NT2/D1 (cell line): ENCODE measurements at places on chromosomes 4 and X.

DNA sequence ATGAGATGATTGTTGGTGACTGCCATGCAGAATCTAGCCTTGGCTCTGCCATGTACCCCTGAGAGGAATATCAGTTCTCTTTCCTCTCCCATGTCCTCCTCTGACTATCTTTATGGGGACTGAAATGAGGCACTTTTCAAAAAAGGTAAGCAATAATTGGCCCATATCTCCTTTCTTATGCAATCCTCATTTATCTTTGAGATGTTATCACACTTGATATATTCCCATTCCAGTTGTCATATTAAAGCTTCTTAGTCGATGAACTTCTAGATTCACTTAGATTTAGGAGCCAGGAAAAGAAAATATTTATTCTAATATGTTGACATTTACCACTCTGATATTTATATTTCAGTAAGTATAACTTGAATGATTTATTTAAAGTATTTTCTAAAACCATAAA, 55.3 kb upstream of the CXCL8 start:
- no peak for DNase-seq

DNA sequence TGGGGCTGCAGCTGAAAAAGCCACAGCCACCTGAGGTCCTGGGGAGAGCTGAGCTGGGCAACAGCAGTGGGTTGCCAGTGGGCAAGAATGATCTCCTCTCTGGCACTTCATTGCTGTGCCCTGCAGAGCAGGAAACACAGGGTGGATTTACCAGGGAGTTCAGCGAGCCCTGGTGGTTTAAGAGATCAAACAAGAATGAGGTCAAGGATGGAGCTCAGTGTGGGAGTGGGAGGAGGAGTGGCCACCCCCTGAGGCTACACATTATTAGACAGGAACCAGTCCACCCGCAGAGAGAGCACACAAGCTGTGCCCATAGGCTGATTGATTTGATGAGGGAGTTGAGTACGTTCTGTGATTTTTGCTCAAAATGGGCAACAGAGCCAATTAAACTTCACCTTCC, 47.3 kb downstream of the FRMPD3 start:
- DNase-seq: no peak

DNA sequence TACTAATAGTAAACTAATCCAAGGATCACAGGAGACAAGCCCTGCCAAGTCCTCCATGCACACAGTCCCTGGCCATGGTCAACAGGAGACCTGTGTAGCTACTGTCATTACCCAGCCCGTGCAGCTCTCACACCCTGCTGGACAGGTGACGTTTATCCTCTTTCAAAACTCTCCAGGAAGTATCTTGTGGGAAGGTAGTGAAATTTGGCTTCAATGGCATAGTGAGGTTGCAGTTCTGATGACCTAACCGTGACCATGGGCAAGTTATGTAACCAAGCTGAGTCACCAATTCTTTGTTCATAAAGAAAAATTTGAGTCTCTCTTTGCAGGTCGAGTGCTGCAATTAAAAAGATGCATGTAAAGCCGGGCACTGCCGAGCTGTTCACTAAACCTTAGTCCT, 11.3 kb upstream of the SLC2A9 start:
- DNase-seq: no peak

GRCh38 chr4:130955520-130955919, 1859.6 kb downstream of the C4orf33 start:
- no peak for DNase-seq
